ENCODE measurements at places on chromosomes 13 and 19.
A peak's percentile ranks its signal among the peaks of the same experiment; 100 is the strongest.

- no peak for DNase-seq
These were observed 148.5 kb downstream of the ZNF486 start for GRCh38 chr19:20315543-20315942.

GRCh38 chr19:2060884-2061494 lies 9.9 kb upstream of the MKNK2 start:
- peak; percentile 83 for DNase-seq

DNA sequence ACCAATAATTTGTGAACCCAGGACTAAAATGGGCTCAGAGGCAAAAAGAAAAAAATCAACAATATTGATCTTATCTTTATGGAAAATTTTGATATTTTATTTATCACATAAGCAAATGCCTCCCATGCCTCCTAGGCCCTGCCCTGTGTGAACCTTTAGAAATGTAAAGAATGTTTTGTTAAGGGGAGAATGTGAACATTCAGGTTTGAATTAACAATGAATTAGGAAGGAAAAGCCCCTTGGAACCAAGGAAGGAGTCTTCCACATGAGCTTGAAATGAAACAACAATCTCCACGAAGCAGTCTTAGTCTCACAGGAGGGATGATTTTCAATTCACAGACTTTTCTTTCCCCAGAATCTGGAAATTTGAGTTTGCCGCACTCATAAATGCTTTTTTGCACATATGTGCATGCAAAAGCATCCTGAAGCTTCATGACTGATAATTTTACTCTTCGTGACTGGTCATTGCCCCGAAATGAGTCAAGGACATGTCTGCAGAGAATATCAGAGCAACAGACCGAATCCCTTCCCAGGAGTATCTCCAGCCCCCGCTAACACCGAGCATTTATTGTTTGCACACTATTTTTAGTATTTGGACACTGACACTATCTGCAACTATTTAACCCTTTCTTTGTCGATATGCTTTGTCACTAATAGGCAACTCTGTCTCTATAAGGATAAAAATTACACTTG lies 135.2 kb downstream of the DCT start:
- no peak for DNase-seq

- DNase-seq: no peak
These were observed 224.0 kb upstream of the UBL3 start for GRCh38 chr13:30074431-30074830.

DNA sequence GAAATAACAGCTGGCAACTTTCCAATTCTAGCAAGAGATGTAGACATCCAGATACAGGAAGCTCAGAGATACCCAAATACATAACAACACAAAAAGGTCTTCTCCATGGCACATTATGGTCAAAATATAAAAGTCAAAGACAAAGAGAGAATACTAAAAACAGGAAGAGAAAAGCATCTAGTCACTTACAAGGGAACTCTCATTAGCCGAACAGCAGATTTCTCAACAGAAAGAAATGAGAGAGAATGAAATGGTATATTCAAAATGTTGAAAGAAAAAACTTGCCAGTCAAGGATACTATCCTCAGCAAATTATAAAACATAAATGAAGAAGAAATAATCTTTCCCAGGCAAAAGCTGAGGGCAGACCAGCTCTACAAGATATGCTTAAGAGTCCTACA lies 12.4 kb downstream of the ZNF780A start:
- DNase-seq: no peak

GRCh38 chr19:18045307-18046050 lies 37.5 kb downstream of the ARRDC2 start:
- DNase-seq: no peak

DNA sequence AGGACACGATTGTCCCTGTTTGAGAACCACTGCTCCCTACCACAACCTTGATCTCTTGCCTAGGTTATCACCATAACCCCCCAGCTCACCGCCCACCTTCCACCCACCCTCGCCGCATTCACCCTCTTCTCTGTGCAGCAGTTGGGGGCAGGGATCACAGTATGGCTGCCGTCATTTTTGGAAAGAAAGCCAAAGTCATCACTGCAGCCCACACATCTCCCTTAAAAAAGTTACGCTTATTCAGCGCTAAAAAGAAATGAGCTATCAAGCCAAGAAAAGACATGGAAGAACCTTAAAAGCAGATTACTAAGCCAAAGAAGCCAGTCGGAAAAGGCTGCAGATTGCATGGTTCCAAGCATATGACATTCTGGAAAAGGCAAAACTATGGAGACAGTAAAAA lies 10.5 kb upstream of the PPP6R1 start:
- no peak for DNase-seq

- DNase-seq: peak; percentile 56
These were observed 5.5 kb downstream of the SIN3B start for GRCh38 chr19:16834747-16835146.

DNA sequence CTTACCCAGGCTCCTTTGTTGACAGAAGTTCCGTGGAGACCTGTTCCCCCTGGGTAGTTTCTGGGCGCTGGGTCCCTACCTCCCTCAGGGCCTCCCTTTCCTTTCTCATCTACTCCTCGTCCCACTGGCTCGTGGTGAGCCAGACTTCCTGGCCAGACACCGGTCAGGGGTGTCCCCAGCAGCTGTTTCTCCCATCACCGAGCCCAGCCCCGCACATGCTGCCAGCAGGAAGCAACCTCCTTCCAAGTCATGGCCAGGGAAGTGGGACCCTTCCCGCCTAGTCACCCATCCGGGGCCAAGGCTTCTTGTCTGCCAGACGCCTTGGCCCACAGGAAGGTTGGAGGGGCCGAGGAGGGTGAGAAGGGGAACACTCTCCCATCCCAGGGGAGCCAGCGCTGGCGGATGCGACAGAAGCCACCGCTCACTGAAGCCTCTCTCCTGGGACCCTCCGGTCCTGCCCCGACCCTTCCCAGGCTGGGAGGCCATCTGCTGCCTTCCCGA lies 5.7 kb downstream of the PAK4 start:
- no peak for DNase-seq

- DNase-seq: no peak
These were observed 241.0 kb downstream of the OLFM4 start for GRCh38 chr13:53269634-53270033.

DNA sequence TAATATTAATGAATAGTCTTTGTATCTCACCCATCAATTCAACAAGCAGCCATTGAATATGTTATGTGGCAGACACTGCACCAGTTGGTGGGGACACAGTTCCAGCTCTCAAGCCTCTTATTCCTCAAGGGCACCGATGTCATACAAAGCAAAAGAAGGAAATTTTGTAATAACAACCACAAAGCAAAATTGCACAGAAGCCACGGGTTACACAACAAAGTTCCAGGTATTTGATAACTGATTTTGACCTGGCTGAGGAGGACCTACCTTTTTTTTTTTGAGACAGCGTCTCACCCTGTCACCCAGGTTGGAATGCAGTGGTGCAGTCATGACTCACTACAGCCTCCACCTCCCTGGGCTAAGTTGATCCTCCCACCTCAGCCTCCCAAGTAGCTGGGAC lies 266.7 kb downstream of the FOXO1 start:
- no peak for DNase-seq

GRCh38 chr19:34786236-34786635 lies 13.2 kb upstream of the ZNF599 start:
- DNase-seq: no peak

- no peak for DNase-seq
These were observed 1.5 kb downstream of the SMAD9 start for GRCh38 chr13:36918246-36919131.

DNA sequence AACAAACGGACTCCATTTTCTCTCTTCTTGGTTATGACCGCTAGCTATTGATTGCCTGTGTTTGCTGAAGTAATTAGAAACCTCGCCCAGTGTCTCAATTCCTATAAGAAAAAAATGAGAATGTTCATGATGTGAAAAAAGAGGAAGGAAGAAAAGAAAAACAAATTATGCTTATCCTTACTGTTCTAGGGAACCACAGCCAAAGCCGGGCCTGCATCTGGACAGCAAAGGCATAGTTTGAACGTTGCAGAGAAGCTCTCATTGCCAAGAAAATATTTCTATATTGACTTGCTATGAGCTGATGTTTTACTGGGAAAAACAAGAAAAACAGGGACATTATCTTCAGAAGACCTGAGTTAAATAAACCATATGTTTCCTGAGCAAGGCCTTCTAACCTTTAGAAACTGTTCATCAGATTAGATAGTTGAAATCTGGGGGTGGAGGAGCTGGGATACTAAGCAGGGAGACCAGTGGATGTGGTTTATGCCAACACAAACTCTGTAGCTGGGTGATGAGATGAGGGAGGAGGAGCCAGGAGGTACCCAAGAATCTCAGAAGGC lies 55.0 kb downstream of the EFNB2 start:
- DNase-seq: no peak

DNA sequence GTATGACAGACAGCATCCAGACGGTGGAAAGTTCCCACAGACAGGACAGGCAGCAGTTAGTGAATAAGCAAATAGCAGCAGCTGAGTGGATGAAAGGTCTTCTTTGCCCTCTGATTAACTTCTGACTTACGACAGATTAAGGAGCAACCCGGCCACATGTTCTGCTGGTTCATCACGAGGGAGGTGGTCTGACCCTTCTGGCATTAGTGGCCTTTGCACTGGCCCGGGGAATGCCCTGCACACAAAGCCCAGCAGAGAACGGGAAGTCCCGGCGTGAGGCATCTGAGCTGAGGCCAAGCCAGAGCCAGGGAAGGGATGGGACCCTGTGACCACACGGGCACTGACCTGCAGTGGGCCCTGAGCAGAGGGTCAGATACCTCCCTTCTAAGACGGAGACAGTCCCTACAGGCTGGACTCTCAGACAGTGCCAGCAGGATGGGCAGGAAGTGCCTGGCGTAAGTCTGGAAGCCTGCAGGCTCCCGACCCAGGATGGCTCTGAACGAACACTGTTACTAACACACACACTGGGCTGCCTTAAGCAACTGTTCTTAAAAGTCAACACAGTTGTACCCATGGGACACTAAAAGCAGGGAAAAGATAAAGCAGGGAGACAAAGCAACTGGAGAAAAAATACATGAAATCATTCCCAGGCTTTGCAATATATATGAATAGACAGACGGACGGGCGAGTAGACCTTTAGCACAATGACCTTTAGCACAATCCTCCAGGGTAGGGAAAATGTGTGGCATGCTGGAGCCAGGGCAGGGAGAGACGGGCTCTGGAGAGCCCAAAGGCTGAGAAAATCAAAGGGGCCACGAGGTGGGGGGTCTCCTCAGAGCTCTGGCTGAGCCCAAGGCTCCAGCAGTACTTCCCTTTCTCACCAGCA lies 6.3 kb downstream of the C19orf12 start:
- DNase-seq: peak; percentile 46

GRCh38 chr13:110232142-110232541 lies 74.8 kb downstream of the COL4A1 start:
- no peak for DNase-seq

GRCh38 chr13:38879278-38879677 lies 111.4 kb downstream of the STOML3 start:
- DNase-seq: no peak

- DNase-seq: no peak
These were observed 226.1 kb downstream of the RFC3 start for GRCh38 chr13:34044041-34044440.

- DNase-seq: no peak
These were observed 2275.8 kb upstream of the PCDH20 start for GRCh38 chr13:63691474-63691873.

GRCh38 chr19:3387645-3388589 lies 21.5 kb downstream of the NFIC start:
- DNase-seq: peak; percentile 28

DNA sequence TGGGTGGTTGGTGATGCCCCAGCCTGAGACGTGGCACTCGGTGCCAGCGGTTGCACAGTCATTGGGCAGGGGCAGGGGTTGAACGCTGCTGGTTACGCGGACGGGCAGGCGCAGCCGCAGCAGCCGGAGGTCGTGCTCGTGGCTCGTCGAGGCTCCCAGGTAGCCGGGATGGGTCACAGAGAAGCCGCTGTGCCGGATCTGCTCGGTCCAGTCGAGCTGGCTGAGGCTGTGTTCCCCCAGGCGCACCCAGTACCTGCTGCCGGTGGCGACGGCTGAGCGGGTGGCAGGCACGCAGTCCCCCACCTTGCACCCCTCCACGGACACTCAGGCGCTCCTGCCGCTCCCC lies 2.9 kb downstream of the KLK12 start:
- DNase-seq: no peak

DNA sequence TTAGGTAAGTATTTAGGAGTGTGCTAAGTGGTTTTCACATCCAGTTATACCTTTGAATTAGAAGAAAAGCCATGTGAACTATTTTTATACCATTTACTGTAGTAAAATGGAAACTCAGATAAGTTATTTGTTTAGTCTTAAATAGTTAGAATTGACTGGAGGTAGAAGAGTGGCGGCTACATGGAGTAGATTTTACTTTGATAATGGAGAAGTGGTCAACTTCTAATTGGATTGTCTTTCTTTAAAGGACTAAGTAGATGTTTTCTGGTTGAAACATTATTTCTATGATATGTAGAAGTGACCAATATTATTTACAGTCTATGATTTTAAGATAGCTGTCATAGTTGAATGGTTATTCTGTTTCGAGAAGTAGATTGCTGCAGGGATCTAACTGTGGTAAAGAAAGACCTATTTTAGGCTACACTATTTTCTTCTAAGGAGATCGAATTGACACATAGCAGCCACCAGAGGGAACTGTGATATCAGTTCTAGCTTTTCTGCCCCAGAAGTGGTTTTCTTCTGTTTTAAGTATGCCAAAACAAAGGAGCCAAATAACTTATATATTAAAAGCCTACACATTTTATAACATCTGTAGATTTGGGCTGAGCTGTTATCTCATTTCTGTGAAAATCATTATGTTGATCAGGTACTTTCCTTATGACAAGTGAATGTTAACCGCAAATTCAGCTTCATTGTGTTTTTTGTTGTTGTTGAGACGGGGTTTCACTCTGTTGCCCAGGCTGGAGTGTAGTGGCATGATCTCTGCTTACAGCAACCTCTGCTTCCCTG lies 26.1 kb downstream of the ZMYM2 start:
- DNase-seq: peak; percentile 32

DNA sequence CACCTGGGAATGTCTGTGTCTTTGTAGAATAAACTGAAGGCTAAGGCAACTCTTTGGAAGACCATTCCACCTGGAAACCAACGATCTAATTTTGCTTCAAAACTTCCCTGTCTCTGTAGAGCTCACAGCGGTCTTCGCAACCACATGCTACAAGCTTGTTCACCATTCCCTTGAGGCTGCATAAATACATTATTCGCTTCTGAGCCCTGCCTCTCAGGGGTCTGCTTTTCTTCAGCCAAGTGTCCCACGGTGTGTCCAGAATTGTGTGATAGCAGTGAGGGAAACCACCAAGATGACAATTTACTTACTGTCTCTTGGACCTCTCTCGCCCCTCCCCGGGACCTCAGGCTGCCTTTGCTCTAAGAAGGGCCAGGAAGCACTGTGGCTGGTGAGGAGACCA lies 51.1 kb downstream of the GPR12 start:
- DNase-seq: no peak

DNA sequence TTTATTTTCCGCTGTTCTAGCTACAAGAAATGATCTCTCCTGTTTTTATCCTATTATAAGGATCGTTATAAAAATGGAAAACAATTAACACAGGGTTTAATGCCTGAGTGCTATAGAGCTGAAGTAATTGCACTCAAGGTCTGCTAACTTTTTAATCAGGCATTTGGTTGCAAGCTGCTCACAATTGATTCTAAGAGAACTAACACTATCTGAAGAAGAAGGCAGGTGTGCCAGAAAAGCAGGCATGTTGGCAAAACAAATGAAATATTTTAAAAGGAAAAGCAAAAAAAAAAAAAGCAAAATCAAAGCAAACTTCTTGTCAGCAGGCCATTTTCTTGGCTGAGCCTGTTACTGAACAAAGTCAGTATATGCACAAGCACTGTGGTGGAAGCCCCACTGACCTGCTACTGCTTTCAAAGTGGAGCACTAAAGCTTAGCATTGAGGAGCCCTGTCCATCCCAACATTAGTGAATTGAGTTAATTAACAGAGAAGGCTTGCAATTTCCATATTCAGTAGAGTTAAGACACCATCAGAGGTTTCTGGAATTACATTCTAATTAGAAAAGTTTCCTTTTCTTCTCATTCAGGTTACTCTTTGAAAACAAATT lies 574.2 kb downstream of the PCDH9 start:
- DNase-seq: no peak
